Caudate nucleus (tissue), 63 donors: ENCODE measurements at places on chromosomes 6 and 20.

DNA sequence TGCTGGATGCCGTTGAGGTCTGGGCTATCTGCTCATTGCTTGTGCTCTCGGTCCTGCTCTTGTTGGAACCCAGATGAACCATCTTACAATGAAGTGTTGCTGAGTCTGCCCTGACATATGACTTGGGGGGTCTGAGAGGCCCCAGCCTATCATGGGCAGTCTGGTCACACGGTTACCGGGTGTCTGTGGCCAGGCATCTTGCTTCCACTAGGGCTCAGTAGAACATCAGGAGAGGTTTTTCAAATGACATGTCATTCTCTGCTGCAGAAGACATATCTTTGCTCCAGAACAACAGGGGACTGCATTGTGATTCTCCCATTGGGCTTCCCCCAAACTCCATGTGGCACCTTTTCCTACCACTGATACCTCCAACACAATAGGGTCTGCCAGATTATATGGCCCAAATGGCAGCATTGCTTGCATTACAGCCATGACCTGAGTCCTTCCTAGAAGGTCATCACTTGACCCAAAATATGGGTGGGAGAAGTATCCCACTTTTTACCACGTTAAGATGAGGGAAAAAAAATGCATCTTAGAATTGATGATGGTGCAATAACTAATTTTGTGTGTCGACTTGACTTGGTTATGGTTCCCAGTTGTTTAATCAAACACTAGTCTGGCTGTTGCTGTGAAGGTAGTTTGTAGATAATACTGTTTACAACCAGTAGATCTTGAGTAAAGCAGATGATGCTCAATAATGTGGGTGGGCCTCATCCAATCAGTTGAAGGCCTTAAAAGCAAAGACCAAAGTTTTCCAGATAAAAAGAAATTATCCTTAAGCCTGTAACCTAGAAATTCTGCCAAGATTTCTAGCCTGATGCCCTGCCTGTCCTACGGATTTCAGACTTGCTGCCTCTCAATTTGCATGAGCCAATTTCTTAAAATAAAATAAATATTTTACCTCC is 241.0 kb downstream of the QKI start:
- DNase-seq: no peak

GRCh38 chr20:10970109-10970508 is 296.3 kb upstream of the JAG1 start:
- DNase-seq: no peak

DNA sequence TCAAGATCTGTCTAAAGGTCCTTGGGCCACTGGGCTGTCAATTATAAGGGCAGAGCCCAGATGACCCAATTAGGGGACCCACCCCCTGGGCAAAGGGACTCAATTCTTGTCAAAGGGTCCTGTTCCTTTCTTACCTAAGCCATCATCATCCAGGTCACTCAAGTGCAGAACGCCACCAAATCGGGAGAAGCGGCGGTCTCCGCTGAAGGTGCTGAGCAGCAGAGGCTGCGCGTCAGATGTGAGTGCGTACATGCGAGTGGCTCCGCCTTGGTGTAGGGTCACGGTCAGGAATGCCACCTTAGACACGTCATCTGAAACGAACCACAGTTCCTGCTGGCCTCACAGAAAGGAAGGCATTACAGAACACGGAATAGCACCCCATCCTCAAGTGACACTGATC is 34.2 kb downstream of the MRS2 start:
- no peak for DNase-seq

DNA sequence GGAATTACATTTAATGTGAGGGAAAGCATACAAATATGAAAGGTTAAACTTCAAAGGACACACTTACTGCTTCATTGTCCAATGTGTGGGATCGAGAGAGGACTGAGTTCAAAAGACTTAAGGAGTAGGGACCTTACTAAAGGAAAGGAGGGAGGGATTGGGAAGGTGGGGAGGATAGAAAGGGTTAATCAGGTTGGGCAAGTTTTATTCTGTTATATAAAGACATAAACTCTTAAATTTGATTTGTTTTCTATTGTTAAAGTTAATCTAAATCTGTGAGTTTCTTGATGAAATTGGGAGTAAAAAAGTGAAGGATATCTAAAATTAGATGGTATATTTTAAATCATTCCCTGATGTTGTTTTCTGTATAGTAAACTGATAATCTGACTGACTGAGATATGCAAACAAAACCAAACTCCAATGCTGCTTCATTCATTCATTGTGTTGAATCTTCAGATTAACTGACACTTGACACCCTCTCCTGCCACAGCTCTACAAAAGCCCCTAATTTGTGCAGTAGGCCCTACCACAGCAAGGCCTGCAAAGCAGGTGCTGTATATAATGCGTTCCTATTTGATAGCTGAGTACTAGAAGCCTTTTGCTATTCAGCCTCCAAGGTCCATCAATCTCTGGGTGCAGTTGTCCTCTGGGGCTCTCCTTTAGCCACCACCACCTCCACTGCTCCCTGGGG is 1.3 kb upstream of the UBE2J1 start:
- no peak for DNase-seq

DNA sequence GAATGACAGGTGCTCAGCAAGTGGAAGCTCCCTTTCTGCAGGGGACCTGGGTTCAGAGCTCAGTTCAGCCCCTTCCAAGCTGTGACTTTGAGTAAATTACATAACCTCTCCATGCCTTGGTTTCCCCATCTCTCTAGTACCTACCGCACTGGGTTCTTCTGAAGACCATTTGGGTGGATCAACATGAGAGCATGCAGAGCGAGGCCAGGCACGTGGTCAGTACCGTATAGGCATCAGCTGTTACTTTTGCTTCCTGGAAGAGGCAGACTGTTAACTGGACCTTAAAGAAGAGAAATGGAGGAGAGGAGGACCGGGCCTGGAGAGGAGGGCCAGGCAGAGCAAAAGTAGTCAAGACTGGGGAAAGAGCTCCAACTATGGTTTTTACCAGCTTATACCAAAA is 1.7 kb upstream of the MYLK2 start:
- DNase-seq: no peak

DNA sequence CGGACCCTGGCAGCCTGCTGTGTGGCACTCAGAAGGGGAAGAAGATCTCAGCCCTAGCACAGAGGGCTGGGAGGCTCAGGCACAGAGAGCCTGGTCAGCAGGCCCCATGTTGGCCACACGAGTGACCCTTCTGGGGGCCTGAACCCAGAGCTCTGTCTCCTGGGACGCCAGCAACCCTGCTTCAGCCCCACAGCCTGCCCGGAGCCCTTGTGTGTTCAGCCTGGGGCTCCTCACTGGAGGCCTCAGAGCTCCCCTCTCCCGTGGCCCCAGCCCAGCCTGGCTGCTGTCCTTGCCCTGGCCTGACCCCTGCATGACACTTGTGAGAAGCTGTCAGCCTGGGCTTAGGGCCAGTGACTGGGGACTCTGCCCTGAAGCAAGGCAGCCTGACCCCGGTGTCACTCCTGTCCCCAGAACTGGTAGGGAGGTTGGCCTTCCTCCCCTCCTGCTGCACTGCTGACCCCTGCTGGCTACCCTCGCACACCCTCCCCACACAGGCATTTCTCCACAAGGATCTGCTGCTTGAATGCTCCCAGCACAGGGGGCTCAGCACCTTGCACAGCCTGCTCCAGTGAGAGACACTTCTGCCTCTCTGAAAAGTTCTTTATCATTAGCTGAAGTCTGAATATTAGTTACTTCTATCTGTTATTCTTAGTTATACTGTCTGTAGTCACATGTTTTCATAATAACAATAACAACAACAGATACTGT is 15.4 kb upstream of the IP6K3 start:
- DNase-seq: peak; percentile 10
